Right cardiac atrium (tissue), 5 donors: ENCODE measurements at places on chromosomes 4 and X. TPM values are rescaled to one million over a fixed set of nuclear protein-coding genes. Genes with fewer than 3 reads are reported as not detected.

The XIAP gene
- total RNA-seq: 30.2 TPM

The TRAM1L1 gene
- total RNA-seq: 0.51 TPM

The NDNF gene
- 6.3 TPM for total RNA-seq

The P2RY8 gene
- 3.8 TPM for total RNA-seq

The ARHGEF6 gene
- 36.1 TPM for total RNA-seq

The FAM133A gene
- total RNA-seq: 1.4 TPM

The SORBS2 gene
- 578 TPM for total RNA-seq
